ENCODE measurements at places on chromosomes 6 and 20.

- no peak for DNase-seq
Measured at GRCh38 chr6:1123386-1124375, 188.2 kb upstream of the FOXQ1 start.

- no peak for DNase-seq
Measured at GRCh38 chr20:454951-455350, 7.4 kb downstream of the TBC1D20 start.

DNA sequence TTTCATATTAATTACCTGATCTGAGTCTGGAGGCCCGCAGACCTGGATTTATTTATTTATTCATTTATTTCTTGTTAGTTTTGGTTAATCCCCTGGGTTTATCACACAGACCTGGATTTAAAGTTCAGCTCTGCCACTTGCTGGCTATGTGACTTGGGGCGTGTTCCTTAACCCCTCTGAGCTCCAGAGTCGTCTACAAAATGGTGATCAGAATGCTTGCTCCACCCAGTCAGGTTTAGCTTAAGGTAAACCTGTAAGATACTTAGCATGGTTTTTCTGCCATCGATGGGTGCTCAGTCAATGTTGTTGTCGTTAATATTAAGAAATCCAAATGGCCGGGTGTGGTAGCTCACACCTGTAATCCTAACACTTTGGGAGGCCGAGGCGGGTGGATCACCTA, 23.4 kb downstream of the SHLD1 start:
- DNase-seq, result no peak

DNA sequence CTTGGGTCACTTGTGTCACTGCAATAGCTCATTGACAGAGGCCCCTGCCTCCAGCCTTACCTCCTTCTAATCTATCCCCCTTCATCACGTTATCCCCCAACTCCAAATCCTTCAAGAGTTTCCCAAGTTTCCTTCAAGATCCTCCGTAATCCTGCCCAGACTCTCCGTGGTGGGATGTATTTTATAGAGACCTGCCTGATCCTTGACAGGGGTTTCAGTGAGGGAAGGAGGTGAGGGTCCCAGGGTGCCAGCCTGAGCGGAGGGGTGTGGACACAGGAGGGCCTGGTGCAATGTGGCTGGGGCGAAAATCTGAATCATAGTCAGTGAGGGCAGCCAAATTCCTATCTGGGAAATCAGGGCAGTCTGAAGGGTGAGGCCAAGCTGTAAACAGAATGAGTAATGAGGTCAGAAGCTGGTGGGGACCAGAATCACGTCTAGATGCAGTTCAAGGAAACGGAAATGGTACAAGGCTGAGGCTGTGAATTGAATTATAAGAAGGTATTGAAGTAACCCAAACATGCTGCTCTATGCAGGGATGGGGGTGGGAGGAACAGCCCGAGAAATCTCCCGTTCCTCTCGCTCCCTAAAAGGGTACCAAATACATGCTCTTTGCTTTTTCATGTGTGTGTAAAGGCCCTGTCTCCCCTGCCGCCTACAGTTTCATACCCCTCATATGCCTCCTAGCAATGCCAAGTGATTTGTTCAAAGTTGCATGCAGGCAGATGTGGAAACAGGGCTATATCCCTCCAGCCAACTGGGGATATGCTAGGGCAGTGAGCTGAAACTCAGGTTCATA, 35.4 kb upstream of the PIM1 start:
- no peak for DNase-seq

DNA sequence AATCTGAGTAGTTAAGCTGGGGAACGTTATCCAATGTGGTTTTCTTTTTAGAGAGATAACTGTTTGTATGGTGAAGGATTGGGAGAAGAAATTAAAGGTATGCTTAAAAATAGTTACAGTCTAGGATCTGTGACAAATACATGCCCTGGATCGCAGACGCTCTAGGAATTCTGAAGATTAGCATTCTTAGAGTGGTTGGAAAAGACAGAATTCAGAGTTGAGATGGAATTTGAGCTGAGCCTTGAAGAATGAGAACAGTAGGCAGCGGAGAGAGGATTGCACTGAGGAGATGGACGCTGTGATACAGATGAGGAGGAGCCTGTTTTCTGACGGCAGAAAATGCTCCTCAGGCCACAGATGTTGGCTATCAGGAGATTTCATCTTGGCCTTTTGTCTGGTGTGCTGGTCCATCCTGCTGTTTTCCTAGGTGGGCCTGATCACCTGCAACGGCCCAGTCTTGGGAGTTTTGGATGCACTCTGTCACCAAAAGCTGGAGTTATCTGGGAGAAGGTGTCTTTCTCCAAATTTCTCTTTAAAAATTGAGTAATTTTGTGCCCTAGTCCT, 48.3 kb upstream of the KIF25 start:
- no peak for DNase-seq

- no peak for DNase-seq
Measured at GRCh38 chr20:21640556-21640955, 64.9 kb upstream of the PAX1 start.

DNA sequence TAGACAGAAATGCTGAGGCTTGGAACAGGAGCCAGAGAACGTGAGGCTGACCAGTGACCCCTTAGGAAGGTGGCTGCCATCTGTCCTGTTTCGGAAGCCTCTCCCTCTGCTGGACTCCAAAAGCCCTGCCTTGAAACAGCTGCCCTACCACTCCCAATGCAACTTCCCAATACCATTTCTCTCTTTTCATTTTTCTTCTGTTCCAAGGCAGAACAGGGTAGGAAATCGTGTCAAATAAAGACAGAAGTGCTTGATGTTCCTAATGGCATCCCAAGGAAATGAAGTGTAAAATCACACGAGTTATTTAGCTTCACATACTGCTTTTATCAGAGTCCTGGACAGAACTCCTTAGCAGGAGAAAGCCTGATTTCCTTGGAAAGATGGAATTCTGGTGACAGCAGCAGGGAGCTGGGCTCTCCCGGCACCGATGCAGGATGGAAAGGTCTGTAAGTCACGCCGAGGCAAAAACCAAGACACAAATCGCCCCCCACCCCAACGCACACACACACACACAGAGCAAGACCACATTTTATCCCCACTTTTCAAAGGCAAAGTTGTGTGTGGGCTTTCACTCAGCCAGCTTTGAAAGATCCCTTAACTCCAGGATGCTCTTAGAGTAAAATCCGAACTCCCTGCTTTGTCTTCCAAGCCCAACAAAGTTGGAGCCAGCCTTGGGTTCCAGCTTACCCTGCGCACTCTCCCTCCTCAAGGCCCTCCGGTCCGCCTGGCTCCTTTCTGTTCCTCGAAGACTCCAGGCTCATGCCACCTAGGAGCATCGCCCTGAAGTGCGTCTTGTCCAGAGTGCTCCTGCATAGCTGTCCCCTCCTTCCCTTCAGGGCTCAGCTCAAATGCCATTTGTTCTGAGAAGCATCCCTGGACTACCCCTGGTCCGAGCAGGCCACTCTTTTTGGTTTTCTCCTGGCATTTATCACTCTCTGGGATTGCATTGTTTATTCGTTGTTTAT, 11.6 kb upstream of the STX16 start:
- DNase-seq, result no peak

DNA sequence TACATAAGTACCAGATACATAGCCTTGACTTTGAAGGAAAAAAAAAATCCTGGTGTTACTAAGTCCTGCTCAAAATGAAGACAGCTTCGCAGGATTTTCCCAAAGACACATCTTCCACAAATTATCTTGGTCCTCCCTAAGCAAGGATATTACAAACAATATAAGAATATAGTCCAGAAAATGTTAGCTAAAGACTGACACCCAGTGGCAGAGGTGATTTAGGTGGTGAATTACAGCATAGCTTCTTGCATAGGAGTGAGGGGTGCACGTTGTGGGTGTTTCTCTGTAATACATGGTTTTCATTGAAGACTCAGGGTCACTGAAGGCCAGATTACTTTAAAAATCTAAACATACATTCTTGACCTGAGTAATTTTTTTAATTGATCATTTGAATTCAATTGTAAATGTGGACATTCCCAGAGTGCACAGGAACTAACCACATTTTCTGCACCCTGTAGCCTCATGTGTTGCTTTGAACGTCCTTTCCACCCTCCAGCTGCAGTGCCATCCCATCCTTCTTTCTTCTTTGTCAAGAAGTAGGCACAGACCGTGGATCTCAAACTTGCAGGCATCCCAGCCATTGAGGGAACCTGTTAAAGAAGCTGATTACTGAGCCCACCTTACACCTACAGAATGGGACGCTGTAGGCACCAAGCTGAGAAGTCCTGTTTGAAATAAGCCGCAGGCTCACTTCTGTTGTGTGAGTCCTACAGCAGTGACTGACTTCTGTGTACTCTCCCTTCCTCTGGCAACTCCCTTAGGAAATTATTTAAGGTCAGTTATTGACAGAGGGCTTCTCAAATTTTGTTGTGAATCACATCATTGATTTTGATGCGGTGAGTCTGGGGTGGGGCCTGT, 102.6 kb downstream of the PERP start:
- DNase-seq, result no peak

All from C1 segment of cervical spinal cord (tissue), 14 donors.